ENCODE measurements at places on chromosomes 3 and 15.

DNA sequence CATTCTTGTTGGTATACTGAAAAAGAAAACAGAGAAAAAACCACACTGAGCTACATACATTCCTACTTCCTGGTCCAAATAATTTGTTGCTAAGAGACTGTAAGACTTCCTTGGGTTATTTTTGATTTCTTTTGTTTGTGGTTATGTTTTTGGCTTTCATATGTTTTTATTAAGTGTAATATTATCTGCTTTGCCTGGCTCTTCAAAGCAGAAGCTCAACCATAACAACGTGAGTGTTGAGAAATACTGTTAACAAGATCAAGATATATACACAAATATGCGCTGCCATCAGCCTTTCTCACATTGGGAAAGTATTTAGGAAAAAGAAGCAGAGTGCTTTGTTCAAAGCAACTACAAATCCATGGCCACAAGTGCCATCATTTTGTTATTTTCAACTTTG is 556.2 kb upstream of the CBLB start:
- no peak for DNase-seq

- DNase-seq, result no peak
Observed at GRCh38 chr15:68644083-68644904, 65.5 kb downstream of the CORO2B start.

GRCh38 chr15:99123713-99124451 is 19.0 kb downstream of the SYNM start:
- peak; percentile 2 for DNase-seq

DNA sequence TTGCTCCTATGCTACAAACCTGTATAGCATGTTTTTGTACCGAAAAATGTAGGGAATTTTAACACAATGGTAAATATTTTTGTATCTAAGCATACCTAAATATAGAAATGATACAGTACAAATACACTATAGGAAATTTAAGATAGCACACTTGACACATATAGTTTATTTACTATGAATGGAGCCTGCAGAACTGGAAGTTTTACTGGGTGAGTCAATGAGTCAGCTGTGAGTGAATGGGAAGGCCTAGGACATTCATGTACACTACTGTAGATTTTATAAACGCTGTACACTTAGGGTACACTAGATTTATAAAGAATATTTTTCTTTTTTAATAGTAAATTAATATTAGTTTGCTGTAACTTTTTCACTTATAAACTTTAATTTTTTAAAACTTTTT is 707.7 kb upstream of the EPHA6 start:
- no peak for DNase-seq

DNA sequence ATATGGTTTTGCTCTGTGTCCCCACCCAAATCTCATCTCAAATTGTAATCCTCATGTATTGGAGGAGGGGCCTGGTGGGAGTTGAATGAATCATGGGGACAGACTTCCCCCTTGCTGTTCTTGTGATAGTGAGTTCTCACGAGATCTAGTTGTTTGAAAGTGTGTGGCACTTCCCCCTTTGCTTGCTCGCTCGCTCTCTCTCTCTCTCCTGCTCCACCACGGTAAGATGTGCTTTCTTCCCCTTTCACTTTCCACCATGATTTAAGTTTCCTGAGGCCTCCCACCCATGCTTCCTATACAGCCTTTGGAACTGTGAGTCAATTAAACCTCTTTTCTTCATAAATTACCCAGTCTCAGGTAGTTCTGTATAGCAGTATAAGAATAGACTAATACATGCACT is 60.7 kb downstream of the GSK3B start:
- no peak for DNase-seq

GRCh38 chr3:2853651-2854050 is 256.5 kb downstream of the IL5RA start:
- no peak for DNase-seq

DNA sequence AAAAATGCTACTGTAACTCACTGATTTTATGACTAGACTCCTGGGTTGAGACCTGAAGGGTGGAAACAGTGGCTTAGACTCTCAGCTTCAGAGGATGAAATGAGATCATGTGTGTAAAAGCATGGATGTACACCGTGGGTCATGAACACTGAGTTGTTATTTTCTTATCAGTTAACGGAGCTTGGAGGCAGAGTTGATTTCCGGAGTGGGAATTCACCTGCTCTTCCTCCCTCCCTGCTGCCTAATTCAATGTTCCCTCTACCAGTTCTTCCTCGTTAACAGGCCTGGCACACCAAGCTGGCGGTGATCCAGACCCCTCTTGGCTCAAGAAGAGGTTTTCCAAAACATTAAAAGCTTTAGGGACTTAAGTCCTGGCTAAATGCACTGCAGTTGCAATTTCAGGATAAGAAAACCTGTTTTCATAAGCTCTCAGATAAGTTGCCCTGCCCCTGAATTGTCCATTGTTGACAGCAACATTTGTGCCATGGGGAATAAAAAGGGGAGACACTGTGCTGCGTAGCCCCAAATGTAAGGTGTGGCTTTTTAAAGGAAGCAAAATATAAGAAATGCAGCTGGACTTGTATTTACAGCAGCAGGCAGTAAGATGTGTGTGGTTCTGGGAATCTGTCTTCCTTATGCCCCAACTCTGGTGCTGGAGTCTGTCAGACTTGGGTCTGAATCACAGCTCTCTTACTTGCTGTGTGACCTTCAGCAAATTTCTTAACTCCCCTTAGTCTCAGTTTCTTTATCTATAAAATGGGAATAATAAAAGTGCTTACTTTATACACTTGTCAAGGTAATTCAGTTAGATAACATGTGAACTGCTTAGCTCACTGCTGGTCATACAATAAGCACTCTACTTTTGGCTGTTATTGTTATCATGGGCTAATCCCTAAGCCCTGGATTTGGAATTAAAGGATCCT is 9.9 kb downstream of the PDIA5 start:
- peak; percentile 48 for DNase-seq

- peak; percentile 45 for DNase-seq
Observed at GRCh38 chr15:51281368-51281967, 56.9 kb downstream of the CYP19A1 start.

- no peak for DNase-seq
Observed at GRCh38 chr3:115784739-115785536, 161.6 kb downstream of the GAP43 start.

GRCh38 chr3:17515445-17516234 is 226.8 kb downstream of the TBC1D5 start:
- DNase-seq, result no peak

GRCh38 chr3:177411201-177411600 is 213.9 kb upstream of the TBL1XR1 start:
- DNase-seq, result no peak

DNA sequence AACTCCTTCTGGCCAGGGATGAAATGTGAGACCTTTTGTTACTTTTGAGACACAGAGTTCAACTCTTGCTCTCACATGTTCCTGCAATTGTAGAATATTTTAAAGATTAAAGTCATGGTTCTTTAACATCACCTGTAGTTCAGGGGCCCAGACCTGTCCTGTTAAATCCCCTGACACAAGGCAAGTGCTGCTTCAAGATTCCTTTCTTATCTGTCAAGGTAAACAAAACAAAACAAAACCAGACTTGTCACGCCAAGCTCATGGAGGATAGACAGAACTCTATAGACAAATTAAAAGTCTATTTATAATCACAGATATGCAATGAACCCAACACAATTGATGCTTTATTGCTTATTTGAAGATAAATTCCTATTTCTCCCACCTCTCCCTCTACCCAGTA is 48.6 kb upstream of the NEDD4 start:
- DNase-seq, result no peak

- no peak for DNase-seq
Observed at GRCh38 chr3:31709005-31709404, 176.3 kb downstream of the STT3B start.
